ENCODE measurements at places on chromosomes 6 and 20.

DNA sequence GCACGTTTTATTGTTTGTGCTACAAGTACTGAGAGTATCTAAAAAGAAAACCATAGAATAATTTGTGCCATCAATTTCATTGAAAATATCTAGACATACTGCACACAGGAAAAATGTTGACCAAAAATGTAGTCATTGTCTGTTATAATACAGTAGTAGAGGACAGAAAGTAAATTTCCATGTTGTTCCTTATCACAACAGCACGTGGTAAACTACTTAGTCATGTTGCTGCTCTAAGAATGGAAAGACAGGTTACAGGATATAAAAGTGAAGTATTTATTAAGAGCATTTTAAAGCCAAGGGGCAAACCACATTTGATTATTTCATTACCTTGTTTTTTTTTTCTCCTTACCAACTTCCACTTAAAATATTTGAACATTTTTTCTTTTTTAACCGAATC lies 89.0 kb upstream of the CEP85L start:
- DNase-seq = no peak

DNA sequence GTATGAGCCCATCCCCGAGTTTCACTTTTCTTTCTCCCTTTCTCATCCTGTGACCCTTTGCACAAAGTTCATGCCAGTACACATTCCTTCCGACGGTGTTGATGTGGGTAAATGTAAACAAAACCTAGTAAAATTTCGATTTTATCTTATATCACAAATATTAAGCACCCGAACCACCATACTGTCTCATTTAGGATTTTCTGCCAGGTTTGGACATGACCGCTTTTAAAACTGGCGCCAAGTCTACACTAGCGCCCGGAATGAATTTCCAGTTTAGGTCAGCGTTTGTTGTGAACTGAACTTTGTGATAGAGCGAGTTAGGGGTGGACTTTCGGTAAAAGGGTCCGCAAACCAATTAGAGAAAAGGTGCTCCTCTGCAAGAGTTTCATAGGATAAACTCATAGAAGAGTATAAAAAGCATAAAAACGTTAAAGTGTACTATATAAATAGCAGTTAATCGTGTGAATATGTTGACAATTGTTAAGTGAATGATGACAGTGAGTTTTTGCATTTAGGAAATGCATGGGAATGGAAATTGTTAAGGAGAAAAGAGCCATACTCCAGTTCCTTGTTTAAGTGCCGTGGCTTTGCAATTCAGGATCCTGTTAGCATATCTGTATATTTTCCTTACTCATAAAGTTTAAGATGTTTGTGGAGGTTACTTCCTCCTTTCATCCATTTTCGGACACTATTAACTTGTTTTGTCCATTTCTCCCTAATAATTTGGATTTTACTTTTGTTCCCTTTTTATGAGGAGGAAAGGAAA lies 937 bp downstream of the AKAP7 start:
- DNase-seq = no peak

GRCh38 chr20:9985773-9986172 lies 49.0 kb upstream of the ANKEF1 start:
- DNase-seq = no peak

DNA sequence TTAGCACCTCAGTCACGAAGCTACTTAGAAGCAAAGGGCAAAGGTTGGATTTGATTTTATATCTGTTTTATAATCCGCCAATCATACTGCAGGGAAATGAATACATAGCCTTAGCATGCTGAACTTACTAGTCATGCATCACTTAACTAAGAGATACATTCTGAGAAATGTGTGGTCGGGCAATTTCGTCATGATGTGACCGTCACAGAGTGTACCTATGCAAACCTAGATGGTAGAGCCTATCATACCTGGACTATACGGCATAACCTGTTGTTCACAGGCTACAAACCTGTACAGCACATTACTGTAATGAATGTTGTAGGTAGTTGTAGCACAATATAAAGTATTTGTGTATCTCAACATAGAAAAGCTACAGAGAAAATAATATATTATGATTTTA lies 345.2 kb upstream of the RGS17 start:
- no peak for DNase-seq

DNA sequence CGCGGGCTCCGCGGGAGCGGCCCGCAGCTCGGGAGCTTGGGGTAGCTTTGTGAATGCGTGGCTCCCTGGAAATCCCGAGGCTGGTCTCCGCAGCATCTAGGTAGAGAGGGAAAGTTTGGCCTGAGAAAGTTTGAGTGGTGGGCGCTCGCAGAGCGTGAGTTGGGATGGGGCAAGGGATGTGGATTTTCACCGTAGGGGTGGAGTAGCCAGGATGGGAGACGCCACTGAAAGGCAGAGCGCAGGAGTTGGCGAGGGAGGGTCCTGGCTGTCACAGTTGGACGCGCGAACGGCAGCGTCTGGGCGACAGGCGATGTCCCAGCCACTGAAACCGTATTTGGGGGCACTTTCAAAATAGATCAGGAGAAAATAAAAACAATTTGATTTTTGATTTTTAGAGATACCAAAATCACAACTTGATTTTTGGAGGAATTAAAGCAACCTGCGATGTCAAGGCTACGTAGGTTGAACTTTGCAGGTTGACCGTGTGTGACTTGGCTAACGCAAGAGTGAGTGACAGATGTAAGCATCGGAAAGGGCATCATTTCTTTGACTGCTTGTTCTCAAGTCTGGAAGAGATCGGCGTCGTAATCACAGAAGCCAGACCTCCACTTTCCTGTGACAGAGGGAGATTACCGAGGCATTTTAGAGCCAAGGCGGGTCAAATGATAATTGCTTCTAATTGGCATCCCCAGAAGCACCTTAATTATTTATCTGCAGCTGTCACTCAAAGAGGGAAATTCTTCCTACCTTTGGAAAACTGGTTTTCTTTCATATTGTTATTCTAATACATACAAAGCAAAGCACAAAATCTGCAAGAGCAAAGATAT lies 646 bp downstream of the HEY2 start:
- DNase-seq = no peak

GRCh38 chr20:52593654-52594053 lies 378.5 kb upstream of the TSHZ2 start:
- no peak for DNase-seq

- no peak for DNase-seq
Observed at GRCh38 chr6:57226221-57226620, 4.1 kb upstream of the RAB23 start.

- no peak for DNase-seq
Observed at GRCh38 chr20:64155258-64156135, 8.8 kb upstream of the MYT1 start.

GRCh38 chr20:4011226-4011975 lies 4.0 kb downstream of the RNF24 start:
- no peak for DNase-seq

DNA sequence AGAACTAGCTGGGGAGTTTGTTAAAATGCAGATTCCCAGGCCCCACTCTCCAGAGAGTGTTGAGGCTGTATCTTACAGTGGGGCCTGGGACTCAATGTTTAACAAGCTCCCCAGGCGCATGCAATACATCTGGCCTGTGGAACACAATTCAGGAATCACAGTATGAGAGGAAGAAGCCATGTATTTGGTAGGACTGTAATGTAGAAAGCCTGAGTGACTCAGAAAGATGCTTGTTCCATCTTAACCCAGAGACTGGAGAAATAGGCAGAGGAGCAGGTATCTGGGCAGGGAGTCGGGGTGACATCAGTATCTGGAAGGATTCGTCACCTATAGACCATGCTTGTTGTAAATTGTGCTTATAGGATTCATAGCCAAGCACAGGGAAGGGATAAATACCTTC lies 90.5 kb downstream of the UNC5CL start:
- DNase-seq = no peak

- peak; percentile 73 for DNase-seq
Observed at GRCh38 chr6:29702519-29703103, 20.6 kb upstream of the HLA-F start.

DNA sequence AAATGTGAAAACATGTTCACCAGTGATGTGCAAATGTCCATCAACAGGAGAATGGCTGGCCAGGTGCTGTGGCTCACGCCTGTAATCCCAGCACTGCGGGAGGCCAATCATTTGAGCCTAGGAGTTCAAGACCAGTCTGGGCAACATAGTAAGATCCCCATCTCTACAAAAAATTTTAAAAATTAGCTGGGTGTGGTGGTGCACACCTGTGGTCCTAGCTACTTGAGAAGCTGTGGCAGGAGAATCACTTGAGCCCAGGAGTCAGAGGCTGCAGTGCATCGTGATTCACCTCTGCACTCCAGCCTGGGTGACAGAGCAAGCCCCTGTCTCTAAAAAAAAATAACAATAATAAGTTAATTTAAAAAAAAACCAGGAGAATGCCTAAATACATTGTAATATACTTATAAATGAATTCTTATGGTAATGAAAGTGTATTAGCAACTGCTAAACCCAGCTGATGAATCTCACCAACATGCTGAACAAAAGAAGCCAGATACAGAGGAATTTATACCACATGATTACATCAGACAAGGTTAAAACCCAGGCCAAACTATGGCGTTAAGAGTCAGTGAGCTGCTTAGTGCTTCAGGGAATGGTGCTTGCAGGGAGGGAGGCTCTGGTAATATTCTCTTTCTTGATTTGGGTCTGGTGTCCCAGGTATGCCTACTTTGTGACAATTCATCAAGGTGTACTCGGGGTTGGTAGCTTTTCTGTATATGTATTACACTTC lies 36.4 kb downstream of the RPP40 start:
- no peak for DNase-seq

GRCh38 chr6:107064579-107065065 lies 36.6 kb downstream of the MTRES1 start:
- no peak for DNase-seq

DNA sequence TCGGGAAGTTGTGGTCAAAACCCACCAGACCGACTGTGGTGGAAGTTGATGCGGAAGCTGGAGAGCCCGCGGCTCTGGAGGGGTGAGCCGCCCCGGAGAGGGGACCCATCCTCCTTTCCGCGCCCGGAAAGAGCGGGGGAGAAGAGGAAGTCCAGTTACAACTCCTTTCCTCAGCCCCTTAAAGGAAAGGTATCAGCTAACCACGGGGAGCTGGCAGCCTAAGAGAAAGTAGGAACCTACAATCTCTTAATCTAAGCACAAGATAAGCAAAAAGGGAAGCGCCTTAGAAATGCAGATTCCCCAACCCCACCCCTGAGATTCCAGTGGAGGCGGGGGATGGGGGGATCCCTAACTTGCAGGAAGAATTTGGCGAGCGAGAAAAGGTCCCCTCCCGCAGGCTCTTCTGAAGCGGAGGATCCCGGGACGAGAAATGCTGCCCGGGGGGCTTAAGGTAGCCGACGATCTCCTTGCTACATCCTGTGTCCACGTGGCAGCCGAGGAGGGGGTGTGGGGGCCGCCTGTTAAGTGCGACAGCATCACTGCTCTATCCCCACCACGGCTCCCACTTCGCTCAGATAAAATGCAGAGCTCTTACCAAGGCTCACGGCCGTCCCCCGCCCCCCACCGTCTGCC lies 87.5 kb downstream of the ZFP64 start:
- DNase-seq = no peak

DNA sequence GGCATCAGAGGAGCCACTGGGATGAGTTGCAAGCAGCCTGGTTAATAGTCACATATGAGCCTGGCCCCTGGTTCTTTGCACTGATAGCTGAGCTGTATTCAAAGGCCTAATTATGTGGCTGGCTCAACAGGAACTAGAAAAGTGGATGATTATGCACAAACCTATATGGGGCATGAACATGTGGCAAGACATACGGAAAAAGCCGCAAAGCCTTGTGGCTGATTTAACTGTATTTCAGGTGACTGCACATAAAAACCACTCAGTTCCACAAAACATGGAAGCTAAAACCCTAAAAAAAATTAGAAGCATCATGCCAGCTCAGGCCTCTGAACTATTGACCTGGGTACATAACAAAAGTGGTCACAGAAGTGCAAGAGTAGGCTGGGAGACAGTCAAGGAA lies 13.0 kb upstream of the MUC22 start:
- DNase-seq = no peak

GRCh38 chr6:107495971-107496370 lies 6.1 kb downstream of the SOBP start:
- DNase-seq = no peak

DNA sequence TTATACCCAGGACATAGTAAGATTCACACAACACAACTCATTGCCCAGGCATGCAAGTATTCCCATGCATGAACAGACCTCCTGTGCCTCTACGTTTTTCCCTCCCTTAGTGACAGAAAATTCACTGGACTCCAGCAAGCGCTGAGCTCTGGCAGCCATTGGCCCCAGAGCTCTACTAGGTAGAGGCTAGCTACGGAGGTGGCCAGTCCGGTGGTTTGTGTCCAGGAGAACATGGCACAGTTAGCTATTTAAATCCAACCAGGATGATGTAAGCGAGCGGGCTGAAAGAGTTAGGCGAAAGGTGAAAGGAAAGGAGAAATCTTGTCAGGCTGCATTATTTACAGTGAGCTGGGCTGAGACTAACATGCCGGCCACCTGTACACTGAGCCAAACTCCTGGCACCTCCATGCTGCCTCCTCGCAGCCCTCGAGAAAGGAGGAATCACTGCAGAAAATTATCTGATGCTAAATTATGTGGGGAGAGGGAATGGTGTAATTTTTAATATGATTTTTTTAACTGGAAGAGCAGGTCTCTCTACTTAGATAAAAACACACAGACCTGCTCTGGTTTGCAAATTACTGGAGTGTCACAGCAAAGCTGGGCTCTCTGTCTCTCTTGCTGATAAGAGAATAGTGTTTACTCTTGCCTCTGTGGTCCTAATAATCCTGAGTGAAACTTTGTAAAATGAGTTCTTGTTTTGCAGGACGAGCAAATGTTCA lies 50.1 kb upstream of the ARMC2 start:
- no peak for DNase-seq

DNA sequence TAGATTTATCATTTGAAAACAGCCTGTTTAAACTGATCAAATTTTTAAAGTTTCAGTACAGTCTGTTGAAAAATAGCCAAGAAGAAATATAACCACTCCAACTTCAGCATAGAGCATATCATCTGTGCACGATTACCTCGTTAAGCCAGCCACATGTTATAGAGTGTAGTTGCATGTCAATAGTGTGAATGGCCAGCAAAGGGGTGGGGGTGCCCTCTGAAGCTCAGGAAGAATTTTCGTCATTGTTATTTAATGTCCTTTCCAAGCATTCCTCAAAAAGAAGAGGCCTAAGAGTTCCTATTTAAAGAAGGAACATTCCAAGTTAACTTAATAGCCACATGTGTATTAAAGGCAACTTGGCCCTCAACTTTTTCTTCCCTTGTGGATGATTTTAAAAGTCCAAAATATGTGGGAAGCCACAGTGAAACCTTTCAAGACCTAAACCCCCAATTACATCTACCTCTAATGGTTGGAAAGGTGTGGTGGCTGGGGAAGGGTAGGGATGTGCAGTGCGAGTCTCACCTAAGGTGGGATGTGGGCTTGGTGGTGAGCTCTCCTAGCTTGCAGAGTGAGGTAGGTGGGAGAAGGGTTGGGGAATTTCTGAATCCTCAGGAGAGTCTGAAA lies 1.8 kb upstream of the CCN2 start:
- DNase-seq = no peak

GRCh38 chr6:32127409-32127716 lies 683 bp downstream of the ATF6B start:
- DNase-seq = no peak

DNA sequence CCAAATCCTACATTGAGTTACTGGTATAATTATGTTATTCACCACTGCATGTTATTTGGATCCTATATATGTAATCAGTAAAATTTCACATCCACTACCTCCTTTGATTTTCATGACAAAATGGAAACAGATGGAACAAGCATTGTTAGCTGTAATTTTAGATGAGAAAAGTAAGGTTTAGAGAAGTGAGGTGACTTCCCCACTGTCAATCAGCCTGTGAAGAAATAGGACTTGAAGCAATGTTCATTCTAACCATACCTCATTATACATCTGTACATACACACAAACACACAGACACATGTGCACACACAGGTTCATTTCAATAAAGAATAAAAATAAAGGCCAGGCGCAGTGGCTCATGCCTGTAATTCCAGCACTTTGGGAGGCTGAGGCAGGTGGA lies 23.7 kb upstream of the QKI start:
- DNase-seq = no peak
